ENCODE measurements at places on chromosomes 4 and X.

DNA sequence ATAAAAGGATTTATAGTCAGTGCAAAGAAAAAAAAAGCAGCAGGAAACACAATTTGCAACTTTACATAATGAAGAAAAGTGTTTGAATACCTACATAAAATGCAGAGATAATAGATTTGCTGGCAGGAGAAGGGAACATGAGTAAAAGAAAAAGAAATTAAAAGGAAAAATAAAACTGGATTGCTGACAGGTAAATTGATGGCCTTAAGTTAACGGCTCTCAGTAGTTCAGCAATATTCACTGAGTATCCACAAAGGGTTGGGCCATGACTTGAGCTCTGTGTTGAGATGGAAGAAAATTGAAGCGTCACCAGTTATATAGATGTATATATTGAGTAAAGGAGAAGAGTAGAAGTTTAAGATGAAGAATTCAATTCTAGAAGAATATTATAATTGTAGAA, 330.1 kb upstream of the VCX start:
- no peak for DNase-seq

- DNase-seq, result peak; percentile 84
These were observed 25.5 kb upstream of the TMSB4X start for GRCh38 chrX:12949205-12949926.

DNA sequence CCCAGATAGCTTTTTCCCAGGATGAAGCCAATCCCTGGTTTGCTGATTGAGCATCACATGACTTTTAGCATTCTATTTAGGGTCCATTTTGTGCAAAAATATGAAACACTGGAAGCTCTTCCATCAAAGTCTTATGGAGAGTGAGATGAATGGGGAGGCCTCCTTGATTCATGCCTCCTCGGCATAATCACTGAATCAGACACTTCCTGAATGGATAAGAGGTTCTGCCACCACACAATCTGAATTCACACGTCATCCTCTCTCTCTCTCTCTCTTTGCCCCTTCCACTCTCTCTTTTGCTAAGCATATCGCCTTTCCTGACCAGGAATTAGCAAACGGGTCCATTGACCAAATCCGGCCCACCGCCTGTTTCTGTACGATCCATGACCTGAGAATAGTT, 68.7 kb downstream of the CRMP1 start:
- DNase-seq, result no peak

GRCh38 chr4:38818441-38818976, 13.9 kb upstream of the TLR1 start:
- DNase-seq, result no peak

DNA sequence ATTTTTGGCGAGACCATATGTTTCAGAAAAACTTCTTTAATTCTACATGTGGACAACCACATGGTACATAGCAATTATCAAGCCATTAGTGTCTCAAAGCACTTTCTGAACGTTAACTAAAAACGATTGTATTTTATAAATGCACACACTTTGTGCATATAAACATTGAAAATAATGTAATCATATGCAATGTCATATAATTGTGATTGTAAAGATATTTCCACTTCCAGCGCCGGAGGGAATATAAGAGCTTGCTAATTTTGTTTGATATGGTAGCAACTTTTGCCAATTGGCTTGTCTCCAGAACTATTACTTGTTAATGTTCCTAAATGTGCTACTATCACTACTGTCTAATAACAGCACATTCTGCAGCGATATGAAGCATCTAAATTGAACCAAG, 162.3 kb upstream of the SMIM31 start:
- DNase-seq, result no peak

DNA sequence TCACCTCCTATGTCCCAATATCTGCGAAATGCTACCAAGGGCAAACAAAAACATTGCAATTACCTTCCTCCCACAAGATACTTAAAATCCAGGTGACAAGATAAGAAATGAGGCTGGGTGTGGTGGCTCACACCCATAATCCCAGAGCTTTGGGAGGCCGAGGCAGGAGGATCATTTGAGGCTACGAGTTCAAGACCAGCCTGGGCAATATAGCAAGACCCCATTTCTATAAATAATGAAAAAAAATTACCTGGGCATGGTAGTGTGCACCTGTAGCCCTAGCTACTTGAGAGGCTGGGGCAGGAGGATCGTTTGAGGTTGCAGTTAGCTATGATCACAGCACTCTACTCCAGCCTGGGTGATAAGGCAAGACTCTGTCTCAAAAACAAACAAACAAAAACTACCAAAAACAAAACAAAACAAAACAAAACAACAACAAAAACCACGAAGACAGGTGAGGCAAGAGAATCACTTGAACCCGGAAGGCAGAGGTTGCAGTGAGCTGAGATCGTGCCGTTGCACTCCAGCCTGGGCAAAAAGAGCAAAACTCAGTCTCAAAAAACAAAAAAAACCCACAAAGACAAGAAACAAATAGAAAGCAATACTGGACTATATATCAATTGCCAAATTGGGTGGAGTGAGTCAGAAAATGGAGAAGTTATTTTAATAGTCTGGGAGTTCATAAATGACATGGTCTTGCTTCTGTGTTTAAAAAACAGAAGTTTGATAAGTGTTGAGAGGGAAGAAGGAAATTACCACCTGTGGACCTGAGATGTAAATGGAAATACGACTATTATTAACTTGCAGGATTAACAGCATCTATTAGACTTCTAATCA, 176.5 kb downstream of the FBXW7 start:
- no peak for DNase-seq

GRCh38 chrX:17923546-17923945, 62.4 kb upstream of the RAI2 start:
- DNase-seq, result no peak

GRCh38 chrX:121642415-121642814, 595.0 kb downstream of the GLUD2 start:
- DNase-seq, result peak; percentile 64

- DNase-seq, result no peak
These were observed 54.0 kb downstream of the SLC9A7 start for GRCh38 chrX:46704767-46705386.
